ENCODE measurements at places on chromosomes 13 and 19.

DNA sequence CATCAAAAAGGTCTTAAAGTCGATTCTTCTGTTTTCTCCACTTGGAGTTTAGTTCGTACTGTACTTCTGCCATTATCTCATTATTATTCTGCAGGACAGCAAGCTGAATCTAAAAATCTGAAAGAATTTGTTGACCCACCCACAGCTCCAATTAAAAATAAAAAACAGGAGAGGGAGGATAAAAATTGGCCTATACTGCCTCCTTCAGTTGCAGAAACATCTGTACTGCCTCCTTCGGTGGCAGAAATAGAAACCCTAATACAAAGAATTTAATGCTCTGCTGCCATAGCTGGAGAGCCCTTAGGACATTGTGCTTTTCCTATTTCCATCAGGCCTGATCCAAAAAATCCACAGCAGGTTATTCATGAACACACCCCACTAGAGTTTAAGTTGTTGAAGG is 9.8 kb downstream of the ZNF350 start:
- DNase-seq, result no peak

- DNase-seq, result peak; percentile 79
Measured at GRCh38 chr13:93226623-93227279, at the start of gene GPC6. Gene GPC6, plus strand, starts transcription at chr13:93226807.

GRCh38 chr13:49821216-49822009 is 28.9 kb upstream of the KPNA3 start:
- peak; percentile 36 for DNase-seq

DNA sequence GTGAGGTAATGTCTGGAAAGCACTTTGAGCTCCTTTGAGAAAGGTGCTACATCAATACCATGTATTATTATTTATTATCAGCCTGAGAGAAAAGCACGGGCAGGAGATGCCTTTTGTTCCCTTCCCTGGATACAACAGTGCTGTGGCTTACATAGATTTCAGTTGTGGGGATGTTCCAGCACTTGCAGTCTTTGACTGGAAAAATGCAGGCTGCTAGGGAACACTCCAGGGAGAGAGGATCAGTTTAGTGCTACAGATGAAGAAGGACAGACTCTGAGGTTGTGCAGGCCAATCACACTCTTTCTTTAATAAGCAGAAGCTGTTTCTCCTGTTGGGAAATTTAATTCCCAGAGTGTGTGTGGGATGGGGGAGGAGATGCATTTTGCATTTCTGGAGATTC is 94.5 kb upstream of the OBI1 start:
- no peak for DNase-seq

- no peak for DNase-seq
Measured at GRCh38 chr13:99929866-99930265, 41.7 kb downstream of the ZIC5 start.

GRCh38 chr19:3224346-3225168 is at the start of gene CELF5:
Gene CELF5, plus strand, starts transcription at chr19:3224661. Its CDS starts 79 bp downstream, at chr19:3224740.
- peak; percentile 79 for DNase-seq

GRCh38 chr13:41139296-41139966 is 6.8 kb upstream of the KBTBD6 start:
- no peak for DNase-seq

GRCh38 chr19:6161271-6161850 is 25.9 kb downstream of the ACSBG2 start:
- peak; percentile 16 for DNase-seq

DNA sequence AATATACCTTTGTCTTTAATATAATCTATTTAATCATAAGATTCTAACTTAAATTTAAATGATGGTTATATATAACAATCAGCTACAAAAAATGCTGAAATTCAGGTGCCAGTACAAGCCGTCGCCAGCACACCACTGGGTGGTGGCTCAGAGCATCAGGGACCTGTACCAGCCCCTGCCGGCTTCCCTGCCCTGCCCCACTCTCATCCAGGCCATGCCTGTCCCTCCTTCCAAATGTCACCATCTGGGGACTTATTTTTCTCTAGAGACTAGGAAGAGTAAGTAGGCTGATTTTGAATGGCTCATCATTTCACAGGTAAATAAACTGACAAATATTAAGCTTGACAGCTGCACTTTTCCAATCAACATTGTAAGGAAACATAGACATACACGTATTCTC is 1.6 kb downstream of the METTL21C start:
- DNase-seq, result no peak

DNA sequence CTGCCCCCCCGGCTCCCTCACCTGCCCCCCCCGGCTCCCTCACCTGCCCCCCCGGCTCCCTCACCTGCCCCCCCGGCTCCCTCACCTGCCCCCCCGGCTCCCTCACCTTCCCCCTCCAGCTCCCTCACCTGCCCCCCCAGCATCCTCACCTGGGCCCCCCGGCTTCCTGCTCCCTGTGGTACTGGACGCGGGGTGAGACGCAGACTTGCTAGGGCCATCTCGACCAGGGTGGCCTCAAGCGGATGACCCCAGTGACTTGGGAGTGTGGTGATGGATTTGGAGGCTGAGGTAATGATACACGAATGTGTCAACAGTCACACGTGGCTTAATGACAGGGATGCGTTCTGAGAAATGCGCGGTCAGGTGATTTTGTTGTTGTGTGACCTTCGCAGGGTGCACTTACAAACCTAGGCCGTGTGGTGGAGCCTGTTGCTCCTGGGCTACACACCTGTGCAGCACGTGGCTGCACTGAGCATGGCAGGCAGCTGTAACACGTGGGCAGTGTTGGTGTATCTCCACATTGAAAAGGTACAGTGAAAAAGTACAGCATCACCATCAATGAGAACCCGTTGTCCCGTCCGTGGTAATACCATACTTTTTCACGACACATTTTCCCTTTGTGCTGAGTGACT is 197.8 kb downstream of the TEX29 start:
- no peak for DNase-seq
